Bronchial epithelial cell (primary cell): ENCODE measurements at places on chromosomes 2 and 18. TPM values are rescaled to one million over a fixed set of nuclear protein-coding genes. Genes with fewer than 3 reads are reported as not detected.
A peak's percentile ranks its signal among the peaks of the same experiment; 100 is the strongest.

POTEC gene
- under 0.01 TPM in 1 of 2 replicates, not detected in the other for total RNA-seq

KIF1A gene
- not detected in 2 replicates for total RNA-seq

ARPC2 gene
- total RNA-seq = 504 and 577 TPM in 2 replicates

UGT1A5 gene
- 0.26 and 3.3 TPM in 2 replicates for total RNA-seq

STAMBP gene
- 24.0 and 36.4 TPM in 2 replicates for total RNA-seq

ZSWIM2 gene
- total RNA-seq = not detected in 2 replicates

TUBA3E gene
- not detected in 2 replicates for total RNA-seq

UGT1A10 gene
- total RNA-seq = not detected in 2 replicates

OSBPL6 gene
- total RNA-seq = 5.3 and 11.8 TPM in 2 replicates

DNA sequence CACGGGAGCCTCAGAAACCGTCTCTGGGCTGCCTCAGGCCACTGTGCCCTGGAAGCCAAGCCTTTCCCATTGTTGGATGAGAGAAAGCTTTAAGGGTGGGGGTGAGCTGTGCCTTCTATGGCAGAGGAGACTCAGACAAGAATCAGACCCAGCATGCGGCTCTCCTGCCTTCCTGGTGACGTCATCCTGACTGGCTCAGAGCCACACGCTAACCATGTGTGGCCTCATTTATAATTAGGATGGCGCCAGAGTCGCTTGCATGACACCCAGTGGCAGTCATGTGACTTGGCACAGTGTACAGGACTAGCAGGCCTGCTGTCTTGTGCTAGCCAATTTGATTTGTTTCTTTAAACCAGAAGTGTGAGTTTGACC is 99.1 kb downstream of the SH3BP4 start:
- peak; percentile 82 for DNase-seq

GRCh38 chr2:207269038-207269437 is 103.3 kb upstream of the KLF7 start:
- DNase-seq = no peak

- DNase-seq = peak; percentile 64
Measured at GRCh38 chr2:105373895-105374401, 24.9 kb downstream of the FHL2 start.

GRCh38 chr2:149597050-149597667 is 9.6 kb upstream of the MMADHC start:
- DNase-seq = no peak

DNA sequence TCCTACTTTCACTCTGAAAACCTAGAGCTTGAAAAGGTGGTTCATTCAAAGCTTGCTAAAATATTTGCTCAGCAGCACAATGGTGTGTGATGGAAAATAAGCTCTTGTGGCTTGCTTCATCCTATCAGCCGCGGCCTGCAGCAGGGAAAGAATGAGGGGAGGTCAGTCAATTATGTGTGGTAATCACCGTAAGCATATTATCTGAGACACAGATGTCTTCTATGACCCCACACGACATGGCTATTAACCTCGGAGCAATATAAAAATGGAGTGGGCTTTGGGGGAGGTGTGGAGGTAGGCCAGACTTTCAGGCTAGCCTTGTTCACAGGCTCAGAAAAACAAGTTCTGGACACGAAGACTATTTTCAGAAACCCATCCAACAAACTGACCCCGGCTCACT is 98.4 kb upstream of the SIX3 start:
- DNase-seq = no peak

DNA sequence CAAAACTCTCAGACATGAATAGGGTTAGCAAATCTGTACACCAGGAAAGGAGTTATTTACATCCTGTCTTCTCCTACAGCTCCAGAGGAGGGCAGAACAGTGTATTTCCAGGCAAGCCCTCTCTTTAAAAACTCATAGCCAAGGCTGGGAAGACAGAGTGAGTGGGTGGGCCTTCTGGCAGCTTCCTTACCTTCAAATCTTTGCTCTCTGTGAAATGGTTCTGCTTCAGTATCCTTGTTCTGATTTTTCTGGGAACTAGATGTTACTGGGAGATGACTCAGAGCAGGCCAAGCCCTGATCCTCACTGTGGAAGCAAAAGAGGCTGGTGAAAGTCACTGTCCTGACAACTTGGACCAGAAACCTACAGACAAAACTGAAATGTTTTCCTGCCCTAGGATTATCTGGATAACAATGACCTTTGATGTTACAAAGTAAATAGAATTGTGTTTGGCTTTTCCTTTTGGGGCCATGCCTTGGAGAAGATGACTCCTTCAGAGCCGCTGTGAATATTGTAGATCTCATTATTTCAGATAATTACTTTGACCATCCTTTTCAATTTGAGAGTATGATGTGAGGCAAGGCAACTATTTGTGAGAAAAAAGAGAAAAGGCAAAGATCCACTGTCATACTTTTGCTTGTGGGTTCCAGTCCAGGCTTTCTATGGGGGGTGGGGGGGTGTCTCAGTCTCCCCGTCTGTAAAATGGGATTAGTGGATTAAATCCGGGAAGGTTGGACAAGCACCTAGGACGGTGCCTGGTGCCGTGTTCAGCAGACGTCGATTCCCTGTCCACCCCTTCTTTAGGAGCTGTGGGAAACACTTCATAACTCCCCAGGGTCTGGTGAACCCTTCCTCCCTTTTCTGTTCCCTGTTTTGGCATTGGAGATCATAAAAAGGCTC is 644 bp upstream of the QPCT start:
- DNase-seq = peak; percentile 50

- DNase-seq = no peak
Measured at GRCh38 chr2:25339211-25339674, 2.5 kb downstream of the DNMT3A start.

GRCh38 chr2:19230626-19231025 is 127.8 kb downstream of the OSR1 start:
- no peak for DNase-seq

GRCh38 chr2:120820263-120820952 is 84.7 kb downstream of the GLI2 start:
- DNase-seq = no peak

DNA sequence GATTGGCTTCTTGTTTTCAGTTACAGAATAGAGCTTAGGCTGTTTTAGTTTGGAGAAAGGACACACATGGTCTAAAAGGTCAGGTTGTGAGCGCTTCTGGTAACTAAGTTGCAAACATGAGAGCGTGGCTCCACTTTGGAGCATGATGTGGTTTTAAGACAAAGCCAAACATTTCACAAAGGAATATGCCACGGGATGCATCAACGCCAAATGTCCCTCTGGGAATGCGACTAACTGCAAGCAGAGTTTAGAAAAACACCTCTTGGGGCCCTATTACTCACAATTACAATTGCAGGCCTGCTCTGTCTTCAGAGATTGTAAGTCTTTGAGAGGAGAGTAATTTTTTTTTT is 25.4 kb downstream of the MYO7B start:
- no peak for DNase-seq

DNA sequence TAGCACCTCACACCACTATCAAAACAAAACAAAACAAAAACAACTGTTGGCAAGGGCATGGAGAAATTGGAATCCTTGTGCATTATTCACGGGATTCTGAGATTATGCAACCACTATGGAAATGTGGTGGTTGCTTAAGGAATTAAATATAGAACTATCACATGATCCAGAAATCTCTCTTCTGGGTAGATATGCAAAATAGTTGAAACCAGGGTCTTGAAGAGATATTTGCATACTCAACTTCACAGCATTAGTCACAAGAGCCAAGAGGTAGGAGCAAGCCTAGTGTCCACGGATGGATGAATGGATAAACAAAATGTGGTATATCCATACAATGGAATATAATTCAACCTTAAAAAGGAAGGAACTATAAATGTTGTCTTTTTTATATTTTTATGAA is 7.0 kb downstream of the TMEM131 start:
- DNase-seq = no peak

GRCh38 chr2:226423498-226423960 is 376.1 kb downstream of the IRS1 start:
- DNase-seq = peak; percentile 47

DNA sequence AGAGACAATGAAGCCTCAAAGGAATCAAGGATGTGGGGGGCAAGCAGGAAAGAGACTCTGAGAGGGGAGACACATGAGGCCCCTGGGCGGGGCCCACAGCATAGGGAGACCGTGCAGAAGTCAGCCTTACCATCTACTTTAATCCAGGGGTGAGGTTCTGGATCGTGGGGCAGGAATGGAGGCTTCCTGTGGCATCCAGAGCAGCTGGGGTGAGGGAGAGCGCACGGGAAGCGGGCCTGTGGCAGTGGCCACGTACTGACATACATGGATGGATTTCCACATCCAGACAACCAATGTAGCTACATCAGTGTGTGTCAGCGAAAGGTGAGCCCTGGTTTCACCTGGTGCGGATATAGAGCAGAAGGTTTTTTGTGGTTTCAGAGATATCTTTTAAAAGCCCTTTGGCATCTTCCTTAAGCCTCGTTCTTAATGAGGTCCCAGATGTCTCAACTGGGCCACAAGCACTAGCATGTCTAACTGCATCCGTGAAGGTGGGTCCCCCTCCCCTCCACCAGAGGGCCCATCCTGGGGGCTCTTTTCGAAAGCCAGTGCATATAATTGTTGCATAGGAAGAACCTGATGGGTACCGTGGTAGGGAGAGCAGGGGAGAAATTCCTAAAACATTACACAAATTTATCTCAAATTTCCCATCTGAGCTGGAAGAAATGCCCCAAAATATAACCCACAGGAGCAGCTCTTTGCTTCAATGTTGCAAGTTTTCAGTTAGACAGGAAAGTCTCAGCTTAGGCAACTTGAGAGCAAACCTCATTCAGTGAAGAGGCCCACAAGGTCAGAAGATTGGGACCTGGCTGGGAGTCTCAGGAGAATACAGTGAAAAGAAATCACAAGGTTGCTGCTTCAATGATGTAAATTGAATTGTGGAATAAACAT is 90.9 kb downstream of the SP3 start:
- DNase-seq = no peak

- no peak for DNase-seq
Measured at GRCh38 chr2:5978131-5978751, 286.1 kb downstream of the SOX11 start.

DNA sequence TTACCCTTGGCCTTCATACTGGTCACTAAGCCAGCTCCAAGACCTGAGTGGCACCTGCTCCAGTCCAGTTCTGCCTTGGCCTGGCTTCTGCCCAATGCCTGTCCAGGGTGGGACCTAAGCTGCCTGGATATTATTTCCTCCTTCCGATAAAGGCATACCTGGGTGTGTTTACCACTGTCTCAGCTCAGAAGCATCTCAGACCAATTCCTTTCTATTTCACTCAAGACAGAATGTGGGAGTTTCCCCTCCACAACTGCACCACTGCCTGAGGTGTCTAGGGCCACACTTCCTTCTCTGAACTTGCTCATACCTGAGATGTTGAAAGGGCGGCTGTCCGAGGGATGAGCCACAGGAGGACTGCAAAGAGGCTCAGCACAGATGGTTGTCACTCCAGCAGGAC is 18.4 kb upstream of the CAB39 start:
- peak; percentile 92 for DNase-seq

- DNase-seq = no peak
Measured at GRCh38 chr2:48120112-48120511, 213.8 kb upstream of the FBXO11 start.

GRCh38 chr18:39230086-39230803 is 1664.6 kb upstream of the CELF4 start:
- DNase-seq = no peak

GRCh38 chr2:118855451-118856279 is 8.2 kb upstream of the EN1 start:
- peak; percentile 27 for DNase-seq

DNA sequence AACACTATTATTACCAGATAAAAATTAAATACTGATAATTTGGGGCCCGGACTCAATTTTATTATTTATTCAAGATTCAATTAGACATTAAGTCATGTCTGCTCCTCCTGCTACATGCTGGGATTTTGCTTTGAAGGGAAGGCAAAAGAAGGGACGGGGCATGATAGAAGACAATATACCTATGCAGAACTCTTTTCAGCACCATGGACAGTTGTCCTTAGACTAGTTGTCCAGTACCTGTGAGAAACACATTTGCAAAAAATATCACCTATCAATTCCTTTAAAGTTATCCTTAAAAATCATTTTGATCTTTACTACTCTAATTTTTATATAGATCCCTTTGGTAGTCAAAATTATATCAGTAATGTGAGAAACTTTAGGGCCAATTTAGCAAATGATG is 100.2 kb upstream of the SULT1C3 start:
- DNase-seq = peak; percentile 27

GRCh38 chr2:136029149-136029548 is 43.7 kb upstream of the DARS1 start:
- DNase-seq = no peak

DNA sequence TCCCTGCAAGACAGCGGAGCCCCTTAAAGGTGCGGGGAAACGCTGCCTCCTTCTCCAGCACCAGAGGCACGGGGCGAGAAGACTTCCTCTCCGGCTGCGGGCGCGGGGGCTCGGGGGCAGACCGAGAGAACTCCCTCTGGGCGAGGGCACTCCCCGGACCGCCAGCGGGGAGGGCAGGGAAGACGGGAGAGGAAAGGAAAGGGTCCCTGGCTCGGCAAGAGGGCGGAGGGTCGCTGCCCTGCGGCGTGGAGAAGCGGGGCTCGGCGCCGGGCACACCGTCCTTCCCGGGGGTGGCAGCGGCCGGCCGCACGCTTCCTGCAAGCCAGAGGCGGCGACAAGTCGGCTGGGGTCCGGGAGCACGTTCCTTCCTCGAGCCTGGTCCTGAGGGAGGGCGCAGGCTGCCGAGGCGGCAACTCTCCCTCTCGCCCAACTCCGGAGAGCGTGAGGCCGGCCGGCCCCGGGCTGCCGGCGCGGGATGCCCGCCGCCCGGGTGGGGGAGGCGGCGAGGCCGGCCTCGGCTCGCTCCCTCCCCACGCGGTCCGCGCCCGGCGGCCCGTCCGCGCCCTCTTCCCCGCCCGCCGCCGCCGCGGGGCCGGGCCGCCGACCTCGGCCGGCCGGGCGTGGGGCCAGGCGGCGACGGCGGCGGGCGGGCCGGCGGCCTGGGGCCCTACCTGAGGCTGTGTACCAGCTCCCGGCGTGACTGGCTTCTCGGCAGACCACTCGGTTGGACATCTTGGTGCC is 1.1 kb downstream of the MEMO1 start:
- no peak for DNase-seq

DNA sequence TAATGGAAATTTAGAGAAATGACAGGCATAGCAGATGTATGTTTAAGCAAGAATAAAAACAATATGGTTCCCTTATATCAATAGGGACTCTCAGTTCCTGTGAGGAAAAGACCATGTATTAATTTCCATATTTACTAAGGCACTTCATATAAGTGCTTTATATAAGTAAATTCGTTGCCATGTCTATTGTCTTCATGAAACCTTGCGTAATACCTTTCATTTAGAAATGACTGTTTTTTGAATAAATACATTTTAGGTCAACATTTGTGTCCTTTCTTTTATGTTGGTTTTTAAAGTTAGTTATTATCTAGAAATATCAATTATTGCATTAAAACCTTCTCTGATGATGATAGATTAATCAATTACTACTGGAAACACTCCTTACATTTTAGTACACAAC is 83.3 kb downstream of the KCNS3 start:
- no peak for DNase-seq
